ENCODE measurements at places on chromosomes 1 and 21.

DNA sequence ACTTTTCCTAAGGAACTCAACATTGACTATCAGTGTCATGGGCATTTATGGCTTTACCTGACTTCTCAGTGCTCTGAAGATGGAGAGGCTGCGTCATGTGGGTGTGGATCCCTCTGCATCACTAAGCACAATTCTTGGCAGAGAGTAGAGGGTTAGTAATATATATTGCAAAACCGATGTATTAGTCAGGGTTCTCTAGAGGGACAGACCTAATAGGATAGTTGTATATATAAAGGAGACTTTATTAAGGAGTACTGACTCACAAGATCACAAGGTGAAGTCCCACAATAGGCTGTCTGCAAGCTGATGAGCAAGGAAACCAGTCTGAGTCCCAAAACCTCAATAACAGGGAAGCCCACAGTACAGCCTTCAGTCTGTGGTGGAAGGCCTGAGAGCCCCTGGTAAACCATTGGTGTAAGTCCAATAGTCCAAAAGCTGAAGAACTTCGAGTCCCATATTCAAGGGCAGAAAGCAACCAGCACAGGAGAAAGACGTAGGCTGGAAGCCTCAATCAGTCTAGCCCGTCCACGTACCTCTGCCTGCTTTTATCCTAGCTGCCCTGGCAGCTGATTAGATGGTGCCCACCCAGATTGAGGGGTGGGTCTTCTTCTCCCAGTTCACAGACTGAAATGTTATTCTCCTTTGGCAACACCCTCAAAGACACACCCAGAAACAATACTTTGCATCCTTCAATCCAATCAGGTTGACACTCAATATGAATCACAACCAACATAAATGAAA, 159.7 kb upstream of the NRIP1 start:
- no peak for DNase-seq

DNA sequence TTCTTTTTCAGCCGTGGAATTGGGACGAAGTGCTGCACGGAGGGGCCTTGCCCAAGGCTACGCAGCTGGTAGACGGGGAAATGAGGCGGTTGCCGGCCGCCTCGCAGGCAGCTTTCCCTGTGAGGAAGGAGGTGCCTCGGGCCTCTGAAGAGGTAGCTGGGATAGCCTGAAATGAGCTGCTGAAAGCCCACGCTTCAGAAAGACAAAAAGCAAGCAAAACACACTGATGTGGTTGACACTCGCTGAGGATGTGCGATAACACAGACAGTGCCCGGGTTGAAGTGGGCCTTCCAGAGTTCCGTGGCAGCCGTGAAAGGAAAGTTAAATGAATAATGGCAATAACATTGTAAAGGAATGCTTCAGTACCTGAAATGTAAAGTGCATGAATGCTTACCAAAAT, 47.2 kb downstream of the S1PR1 start:
- DNase-seq: peak; percentile 56

- DNase-seq: no peak
Measured at GRCh38 chr1:230548997-230549396, 93.3 kb upstream of the COG2 start.

DNA sequence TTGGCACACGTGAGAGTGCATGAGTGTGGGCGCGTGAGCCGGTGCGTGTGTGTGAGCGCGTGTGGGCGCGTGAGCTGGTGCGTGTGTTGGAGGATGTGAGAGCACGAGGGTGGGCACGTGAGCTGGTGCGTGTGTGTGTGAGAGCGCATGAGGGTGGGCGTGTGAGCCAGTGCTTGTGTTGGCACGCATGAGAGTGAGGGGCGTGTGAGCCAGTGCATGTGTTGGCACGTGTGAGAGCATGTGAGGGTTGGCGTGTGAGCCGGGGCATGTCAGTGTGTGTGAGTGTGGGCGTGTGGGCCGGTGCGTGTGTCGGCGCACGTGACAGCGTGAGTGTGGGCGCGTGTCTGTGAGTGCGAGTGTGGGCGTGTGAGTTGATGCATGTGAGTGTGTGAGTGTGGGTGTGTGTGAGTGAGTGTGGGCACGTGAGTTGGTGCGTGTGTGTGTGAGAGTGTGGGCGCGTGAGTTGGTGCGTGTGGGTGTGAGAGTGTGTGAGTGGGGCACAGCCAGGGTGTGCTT, 45.7 kb upstream of the ARHGEF16 start:
- DNase-seq: no peak

- no peak for DNase-seq
Measured at GRCh38 chr1:181139631-181140061, 51.1 kb downstream of the IER5 start.

DNA sequence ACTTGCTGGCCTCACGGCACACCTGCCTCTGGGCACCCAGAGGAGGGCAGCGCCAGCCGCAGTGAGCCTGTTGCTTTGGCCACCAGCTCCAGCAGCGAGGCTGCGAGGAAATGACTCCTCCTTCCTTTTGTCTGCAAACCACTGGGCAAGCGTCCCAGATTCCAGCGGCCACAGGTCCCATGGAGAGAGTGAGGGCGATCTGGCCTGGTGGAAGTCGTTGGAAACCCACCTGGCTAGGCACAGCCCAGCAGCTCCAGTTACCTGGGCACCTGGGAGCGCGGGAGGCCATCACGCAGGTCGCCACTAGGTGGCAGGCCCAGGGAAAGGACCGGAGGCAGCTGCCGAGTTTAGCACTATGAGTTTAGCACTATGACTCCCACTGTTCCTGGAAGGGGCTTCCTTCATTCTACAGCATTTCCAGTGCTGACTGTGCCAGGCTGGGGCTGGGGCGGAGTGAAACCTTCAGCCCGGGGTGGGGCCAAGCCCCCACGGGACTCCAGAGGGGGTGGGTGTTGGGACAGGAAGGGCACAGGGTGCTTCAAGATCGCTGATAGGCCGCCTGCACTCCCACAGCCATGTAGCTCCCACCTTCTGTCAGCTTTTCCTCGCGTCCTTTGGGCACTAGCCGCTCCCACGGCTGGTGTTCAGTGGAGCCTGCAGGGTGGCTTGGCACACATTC, 1.1 kb upstream of the ESPN start:
- DNase-seq: peak; percentile 51

GRCh38 chr21:36518883-36519492, 39.1 kb upstream of the CLDN14 start:
- no peak for DNase-seq

- DNase-seq: no peak
Measured at GRCh38 chr1:154938604-154939399, 2.3 kb upstream of the PMVK start.

- no peak for DNase-seq
Measured at GRCh38 chr1:46343705-46344104, 3.1 kb downstream of the NSUN4 start.

DNA sequence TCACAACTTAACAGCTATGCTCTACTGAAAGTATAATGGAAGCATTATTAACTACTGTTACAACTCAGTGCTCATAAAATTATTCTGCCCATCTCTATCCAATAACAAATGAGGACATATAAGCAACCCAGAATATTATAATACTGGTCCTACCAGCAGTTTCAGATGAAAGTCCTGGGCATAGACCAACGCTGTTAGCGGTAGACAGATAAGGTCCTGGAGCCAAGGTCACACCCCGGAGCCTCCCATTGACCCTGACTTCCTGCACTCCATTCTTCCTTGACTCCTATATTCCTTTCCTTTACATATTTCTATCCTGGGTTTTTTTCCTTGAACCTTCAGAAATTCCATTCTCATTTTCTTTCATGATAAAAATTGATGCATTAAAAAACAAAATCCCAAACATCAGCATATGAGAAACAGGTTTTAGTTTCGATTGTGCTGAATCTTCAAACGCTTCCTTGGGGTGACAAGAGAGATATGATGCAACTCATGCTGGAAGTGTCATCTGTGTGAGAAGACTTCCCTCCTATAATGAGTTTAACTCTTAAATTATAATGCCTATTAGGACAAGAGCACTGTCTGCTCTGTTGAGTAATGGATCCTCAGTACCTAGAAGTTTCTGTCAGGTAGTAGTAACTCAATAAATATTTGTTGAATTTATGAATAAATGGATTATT, 831.1 kb downstream of the LRRIQ3 start:
- no peak for DNase-seq

- peak; percentile 7 for DNase-seq
Measured at GRCh38 chr1:109641078-109641740, 14.7 kb upstream of the GSTM4 start.

DNA sequence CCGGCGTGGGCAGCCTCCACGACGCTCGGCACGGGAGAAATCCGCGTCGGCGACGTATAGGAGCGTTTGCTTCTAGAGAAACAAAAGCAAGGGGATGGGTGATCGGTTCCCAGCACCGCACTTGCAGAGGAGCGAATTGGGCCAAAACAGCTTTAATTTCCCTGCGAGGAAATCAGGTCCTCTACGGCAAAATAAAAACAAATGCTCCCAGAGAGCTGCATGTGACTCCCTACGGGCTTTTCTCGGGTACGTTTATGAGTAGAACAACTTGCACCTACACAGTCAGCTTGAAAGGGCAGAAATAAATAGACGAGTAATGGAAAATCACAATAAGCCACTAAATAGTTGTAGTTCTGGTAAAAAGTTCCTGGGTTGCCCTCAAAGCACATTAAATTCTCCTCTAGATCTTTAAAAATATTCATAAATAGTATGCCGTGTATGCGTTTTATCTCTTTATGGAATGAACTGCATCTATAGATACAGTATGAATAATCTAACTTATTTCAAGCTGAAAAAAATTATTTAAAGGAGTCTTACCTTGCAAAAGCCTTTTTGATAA, 1.2 kb downstream of the NHLH2 start:
- no peak for DNase-seq

DNA sequence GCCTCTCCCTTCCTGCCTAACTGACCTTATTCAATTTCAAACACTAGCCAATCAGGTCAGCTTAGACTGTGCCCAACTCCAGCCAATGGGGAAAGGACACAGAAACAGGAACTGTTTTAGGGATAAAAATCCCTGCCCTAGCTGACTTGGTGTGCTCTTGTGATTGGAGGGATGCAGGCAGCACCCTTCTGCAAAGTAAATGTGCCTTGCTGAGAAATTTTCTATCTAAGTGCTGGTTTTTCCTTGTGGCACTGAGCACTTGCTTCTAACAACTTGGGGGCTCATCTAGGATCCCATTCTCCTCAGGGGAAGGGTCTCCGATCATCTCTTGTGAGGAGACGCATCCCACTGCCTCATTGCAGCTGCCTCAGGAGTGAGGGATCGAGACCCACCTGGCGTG, 10.7 kb upstream of the CD2 start:
- no peak for DNase-seq

DNA sequence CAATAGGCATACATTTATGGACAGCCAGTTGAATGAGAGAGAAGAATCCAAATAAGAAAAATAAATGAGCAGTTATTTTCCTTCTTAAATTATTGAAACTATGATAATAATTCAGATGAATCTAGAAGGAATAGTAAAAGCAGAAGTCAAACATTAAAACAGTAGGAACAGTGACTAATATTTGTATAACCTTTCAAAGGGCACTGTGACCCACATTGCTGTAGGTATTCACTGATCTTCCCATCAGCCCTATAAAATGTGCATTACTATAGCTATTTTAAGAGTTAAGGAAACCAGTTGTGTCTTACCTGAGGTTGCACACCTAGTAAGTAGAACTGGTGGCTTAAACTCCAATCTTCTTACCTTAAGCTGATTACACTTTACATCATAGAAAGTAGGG, 102.8 kb upstream of the ARTN start:
- DNase-seq: no peak

- DNase-seq: no peak
Measured at GRCh38 chr1:201742476-201742875, 86.5 kb upstream of the IPO9 start.

DNA sequence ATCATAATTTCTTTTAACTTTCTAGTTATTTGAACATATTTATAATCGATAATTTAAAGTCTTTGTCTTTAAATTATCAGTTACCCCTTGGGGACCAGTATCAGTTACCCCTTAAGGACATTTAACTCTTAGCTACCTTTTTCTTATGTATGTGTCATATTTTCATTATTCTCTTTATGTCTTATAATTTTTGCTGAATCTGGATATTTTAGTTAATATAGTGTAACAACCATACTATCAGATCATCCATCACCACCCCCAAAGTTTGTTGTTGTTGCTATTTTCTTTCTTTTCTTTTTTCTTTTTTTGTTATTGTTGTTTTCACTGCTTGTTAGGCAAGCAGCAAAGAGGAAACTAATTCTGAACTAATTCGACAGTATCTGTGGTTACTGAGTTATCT, 57.0 kb upstream of the TNFSF18 start:
- DNase-seq: no peak

Measured in central memory CD8-positive, alpha-beta T cell (primary cell).